Activated effector memory CD4-positive, alpha-beta T cell treated with Interleukin-2 at 50 U/mL for 16 hours (primary cell): ENCODE measurements at places on chromosomes 11 and 22.

GRCh38 chr11:57434640-57435546, 8.0 kb upstream of the SLC43A3 start:
- no peak for DNase-seq

- no peak for DNase-seq
Observed at GRCh38 chr22:17479135-17479534, 84.2 kb upstream of the SLC25A18 start.

DNA sequence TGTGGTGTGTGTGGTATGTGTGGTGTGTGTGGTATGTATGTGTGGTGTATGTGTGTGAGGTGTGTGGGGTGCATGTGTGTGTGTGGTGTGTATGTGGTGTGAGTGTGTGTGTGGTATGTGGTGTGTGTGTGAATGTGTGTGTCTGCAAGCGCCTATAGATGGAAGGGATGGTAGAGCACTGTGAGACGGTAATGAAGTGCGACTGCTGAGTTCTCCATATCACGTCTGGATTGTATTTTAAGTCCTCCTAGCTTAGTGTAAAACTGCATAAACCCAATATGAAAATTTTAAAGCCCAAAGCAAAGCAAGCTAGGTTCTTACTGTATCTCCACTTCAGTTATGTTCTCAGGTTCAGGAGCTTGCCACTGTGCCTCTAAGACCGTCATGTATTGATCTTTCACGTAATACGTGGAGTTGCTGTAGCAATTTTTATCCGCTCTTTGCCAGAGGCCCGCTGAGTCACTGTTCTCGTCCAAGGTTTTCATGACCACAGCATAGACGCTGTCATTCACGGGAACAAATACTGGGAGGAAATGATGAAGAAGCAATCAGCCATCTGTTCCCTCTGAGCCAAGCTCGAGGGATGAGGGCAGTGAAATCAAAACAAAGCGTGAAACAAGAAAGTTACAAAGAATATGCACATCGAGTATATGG, 5.5 kb downstream of the PLET1 start:
- DNase-seq, result no peak

- DNase-seq, result no peak
Observed at GRCh38 chr11:16167706-16168487, 188.4 kb downstream of the SOX6 start.

- no peak for DNase-seq
Observed at GRCh38 chr11:27383645-27384044, 20.6 kb upstream of the CCDC34 start.

DNA sequence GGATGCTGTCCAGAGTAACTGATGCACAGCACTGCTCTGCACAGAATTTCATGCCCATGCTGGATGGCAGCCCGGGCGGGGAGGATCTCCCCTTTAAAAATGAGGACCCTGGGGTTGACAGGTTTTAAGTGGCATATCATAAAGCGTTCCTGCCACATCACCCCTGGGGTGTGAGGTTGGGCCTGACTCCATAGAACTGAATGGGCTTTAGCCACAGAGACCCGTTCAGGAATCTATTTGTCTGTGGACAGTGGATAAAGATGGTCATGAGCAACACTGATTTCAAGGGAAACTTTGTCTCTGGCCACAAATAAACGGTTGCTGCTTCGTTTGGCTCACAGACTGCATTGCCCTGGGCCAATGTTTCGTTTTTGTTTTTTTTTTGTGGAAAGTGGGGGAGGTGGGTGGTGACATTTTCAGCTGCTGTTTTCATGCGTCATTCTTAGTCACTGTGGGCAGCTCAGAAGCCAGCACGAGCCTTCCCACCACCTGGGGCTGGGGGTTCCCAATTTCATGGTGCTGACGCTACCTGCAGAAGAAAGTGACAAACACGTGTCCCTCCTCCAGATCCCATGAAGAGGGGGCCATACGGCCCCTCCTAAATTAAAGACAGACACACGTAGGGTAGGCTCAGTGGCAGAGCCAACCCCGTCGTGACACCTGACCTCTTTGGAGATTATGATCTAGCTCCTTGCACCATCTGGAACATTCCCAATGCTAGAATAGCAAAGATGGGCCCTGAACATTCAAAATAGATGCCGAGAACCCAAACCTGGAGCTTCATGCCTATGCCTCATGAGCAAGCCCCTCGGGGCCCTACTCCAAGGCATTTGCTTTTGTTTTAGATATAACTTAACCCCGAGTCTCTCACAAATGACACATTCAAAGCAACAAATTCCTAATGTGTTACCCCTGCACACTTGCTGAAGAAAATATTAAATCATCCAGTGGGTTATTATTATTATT, 54.8 kb upstream of the PHF21B start:
- no peak for DNase-seq

DNA sequence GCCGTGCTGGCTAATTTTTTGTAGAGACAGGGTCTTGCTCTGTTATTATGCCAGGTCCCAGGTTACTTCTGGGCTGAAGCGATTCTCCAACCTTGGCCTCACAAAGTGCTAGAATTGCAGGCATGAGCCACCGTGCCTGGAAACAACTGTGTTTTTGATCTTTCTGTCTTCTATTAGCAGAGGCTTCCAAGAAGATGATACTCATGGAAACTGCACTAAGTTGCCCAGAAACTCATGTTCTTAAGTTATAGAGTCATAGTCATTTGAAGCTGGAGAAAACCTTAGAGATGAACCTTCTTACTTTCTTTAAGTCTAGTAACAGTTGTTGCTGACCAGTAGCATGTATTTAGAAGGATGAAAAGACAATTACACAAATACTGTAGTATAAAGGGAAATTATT, 37.1 kb upstream of the HSPA8 start:
- no peak for DNase-seq

DNA sequence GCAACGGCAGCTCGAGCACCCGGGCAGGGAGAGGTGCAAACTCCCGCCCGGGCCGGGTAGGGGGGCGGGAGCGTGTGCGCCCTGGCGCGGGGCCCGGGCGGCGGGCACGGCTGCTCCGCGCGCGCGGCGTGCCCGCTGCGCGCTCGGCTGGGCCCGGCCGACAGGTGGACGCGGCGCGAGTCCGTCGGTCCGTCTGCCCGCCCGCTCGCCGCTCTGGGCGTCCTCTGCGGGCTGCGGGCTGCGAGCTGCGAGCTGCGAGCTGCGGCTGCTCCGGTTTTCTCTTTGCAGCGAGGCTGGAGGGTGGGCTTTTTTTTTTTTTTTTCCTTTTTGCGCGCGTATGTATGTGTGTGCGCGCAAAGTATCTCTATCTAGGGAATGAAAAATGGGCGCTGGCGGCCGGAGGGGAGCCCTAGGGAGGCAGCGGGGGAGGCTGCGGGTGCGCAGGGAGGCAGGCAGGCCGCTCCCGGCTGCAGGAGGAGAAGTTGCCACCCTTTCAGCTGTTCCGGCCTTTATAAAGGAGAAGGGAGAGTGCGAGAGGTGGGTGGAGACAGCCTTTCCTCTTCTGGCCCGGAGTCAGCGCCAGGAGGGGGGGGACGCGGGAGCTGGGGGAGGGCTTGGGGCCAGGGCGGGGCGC, at the start of gene PDGFB:
Gene PDGFB (minus strand): TSS at position 487 of the 634 bp plus-strand sequence. CDS start 1,019 bp downstream, outside the sequence.
- DNase-seq, result no peak

DNA sequence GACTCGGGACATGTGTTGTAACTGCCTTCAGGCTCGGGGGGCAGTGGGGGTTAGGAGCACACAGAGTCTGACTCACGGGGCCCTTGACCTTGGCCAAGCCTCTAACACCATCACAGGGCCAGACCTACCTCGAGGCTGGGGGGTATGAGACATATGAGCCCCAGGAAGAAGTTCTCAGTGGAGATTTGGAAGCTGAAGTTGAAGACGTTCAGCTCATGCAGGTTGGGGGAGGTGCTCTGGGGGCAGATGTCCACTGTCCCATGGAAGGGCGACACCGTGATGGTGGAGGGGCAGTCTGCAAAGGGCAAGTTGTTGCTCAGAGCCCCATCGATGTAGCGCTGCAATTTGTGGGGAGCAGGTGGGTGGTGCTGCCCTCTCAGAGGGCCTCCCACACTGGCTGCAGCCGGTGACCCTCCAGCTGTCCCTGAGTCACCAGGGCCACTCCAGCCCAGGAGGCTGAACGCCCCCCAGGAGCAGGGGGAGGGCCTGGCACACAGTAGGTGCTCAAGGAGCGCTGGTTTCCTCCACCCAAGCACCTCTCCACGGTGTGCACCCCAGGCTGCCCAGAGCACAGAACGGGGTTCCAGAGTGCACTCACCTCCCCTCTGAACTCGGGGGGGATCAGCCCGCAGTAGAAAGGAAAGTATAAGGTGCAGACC, 2.5 kb downstream of the PNPLA5 start:
- DNase-seq, result no peak

DNA sequence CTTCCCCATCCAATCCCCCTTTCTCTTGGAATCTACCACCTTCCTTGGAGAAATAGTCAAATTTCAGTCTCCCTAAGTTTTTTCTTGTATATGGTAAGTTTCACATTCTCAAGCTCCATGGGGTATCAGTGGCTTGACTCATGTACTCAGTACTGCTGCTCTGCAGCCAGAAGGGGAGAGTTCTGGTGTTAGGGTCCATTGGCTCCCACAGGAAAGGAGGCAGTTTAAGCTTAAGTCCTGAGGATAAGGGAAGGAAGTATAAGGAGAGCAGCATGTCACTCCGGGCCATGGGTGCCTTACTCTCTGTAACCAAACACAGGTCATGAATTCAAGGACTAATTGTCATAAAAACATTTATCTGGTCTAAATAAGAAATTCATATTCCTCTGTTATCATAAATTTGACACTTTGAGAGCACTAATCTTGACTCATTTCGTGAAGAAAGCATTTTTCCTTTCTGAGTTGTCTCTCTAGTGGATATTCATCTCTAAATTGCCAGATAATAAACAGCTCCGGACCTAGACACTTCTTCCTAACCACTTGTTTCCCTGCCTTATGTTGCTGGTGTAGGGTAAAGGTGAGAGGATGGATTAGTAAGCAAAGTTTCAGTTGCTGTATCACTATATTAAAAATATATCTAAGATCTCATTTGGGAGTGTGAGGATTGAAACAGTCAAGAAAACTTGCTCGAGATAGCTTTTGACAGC, 20.1 kb upstream of the SORL1 start:
- DNase-seq, result no peak

- DNase-seq, result no peak
Observed at GRCh38 chr22:29780748-29781676, 13.8 kb downstream of the UQCR10 start.
